Bronchial epithelial cell (primary cell): ENCODE measurements at places on chromosomes 2 and 18.
A peak's percentile ranks its signal among the peaks of the same experiment; 100 is the strongest.

DNA sequence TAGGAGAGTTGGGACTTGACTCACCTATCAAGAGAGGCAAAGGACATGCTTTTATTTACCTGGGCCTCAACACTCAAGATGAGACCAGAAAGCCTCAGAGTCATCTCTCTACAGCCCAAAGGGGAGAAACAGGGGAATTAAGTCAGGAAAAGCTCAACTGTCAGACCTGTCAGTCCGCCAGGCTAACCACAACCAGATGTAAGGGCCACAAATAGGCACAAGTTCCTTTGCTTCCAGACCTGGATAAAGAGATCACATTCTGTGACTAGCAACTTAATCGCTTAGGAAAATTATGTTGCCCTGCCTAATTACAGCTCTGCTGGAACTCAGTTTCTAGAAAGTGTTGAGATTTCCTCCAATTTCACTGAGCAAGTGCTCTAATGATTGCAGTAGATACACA, 67.9 kb downstream of the ANKRD44 start:
- no peak for DNase-seq

GRCh38 chr2:38149531-38149930, 73.6 kb upstream of the CYP1B1 start:
- no peak for DNase-seq

DNA sequence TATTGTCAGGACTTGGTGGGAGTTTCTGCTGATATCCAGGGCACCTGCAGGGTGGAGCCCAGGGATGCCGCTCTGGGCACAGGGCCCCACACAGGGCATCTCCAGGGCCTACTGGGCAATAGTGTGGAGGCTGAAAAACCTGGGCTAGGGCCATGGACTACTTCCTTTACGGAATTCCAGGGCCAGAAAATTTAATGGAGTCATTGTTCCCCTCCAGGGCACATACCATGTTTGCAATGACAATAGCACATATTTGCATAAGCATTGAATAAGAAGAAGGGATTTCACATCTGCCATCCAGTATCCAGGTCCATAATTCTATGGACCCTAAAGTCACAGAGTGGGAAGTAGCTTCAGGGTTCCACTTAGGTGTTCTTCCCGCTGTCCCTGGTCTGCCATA, 103.8 kb upstream of the TPO start:
- no peak for DNase-seq

- DNase-seq, result peak; percentile 7
These were observed 37.6 kb upstream of the MGAT4A start for GRCh38 chr2:98768384-98769113.

DNA sequence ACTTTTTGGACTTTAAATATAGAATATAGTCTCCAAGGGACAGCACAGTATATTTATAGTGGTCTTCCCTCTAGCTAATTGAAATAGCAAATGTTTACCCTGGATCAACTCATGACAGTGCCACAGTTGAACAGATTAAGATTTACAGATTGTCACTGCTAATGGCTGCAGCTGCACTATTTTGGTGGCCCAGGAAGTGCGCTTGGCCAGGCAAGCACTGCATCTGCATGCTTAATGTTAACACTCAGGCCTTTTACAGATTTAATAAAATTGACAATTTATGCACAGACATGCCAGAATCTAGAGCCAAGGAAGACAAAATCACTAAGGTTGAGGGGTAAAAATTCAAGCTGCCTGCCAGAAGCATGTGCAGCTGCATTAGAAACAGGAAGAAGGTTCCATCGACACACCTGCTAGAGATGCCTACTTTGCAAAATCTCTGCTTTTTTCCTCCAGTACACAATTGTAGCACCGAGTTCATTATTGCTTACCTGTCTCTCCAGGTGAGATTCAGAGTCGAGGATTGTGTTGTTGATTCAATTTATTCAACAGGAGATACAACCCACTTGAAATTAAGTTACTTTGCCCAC, 1042.3 kb upstream of the NRXN1 start:
- no peak for DNase-seq

- DNase-seq, result no peak
These were observed 994.1 kb upstream of the ACVR2A start for GRCh38 chr2:146850746-146851145.

DNA sequence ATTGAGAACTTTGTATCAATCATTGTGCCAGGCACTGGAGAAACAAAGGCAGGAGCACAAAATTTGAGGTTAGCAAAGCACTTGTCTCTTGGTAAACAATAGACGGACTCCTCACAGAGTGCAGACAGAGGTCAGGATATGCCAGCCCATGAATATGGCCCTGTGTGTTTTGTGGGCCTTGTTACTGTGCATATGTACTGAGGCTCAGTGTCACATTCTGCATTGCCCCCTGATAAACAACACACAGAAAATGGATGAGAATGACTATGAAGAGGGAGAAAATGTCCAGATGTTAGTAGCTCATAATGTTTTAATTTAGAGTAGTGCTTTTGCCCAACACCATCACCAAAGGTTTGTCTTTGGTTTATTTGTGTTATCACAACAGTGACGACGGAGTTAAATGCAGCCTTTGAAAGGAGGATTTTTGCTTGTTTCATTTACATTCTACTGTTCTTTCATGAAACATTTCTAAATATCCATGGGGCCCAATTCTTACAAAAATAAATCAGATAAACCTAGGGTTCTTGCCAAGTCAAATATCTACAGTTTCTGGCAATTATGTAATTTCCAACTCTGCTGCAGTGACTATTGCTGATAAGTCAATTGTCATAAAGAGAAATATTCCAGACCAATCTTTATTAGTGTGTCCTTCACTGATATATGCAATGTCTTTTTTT, 14.6 kb upstream of the NT5C1B start:
- DNase-seq, result no peak

GRCh38 chr2:31101701-31102100, 36.5 kb downstream of the GALNT14 start:
- DNase-seq, result no peak

- DNase-seq, result no peak
These were observed 193.7 kb upstream of the ID2 start for GRCh38 chr2:8488001-8488738.
